Esophagus muscularis mucosa (tissue), 4 donors: ENCODE measurements at places on chromosomes 2 and 18. TPM values are rescaled to one million over a fixed set of nuclear protein-coding genes. Genes with fewer than 3 reads are reported as not detected.

Gene OTOF
- 0.42 TPM for total RNA-seq

Gene PKDCC
- total RNA-seq = 198 TPM

GRCh38 chr2:102449370-102449974 lies 23.6 kb upstream of the SLC9A4 start:
- peak; percentile 83 for DNase-seq

DNA sequence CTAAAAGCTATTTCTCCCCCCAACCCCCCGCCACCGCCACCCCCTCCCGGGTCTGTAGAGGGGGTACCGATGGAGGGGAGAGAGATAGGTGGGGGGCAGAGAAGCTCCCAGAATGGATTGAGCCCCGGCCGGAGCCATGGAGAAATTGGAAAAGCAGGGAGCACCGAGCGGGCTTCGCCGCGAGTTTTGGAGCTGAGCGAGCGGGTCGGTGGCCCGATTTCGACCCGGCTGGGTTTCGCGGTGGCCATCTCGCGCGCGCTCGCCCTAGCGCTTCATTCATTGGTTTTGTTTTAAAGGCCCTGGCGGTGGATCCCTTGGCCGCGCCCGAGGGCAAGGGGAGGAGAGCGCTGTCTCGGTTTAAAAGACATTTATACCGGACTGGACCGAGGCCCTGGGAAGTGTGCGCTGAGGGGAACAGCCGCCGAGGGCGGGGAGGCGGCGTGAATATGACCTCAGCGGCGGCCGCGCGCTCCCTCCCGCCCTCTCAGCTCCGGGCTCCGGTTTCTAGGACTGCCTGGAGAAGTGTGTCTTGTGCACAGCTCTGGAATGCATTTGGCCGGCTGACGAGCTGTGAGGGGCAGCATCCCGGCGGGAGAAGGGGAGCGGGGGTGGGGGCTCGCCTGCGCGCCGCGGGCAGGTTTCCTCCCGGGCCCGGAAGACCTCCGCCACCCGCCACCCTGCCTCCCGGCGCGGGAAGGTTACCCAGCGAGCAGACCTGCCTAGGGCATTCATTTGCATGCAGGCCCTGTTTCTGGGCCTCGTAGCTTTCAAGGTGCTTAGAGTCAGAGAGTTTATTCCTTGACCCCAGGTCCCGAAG lies 1.7 kb upstream of the SMAD7 start:
- DNase-seq = no peak

Gene ZC3H6
- 20.2 TPM for total RNA-seq

GRCh38 chr18:61379827-61380226 lies 46.6 kb downstream of the CDH20 start:
- DNase-seq = no peak

DNA sequence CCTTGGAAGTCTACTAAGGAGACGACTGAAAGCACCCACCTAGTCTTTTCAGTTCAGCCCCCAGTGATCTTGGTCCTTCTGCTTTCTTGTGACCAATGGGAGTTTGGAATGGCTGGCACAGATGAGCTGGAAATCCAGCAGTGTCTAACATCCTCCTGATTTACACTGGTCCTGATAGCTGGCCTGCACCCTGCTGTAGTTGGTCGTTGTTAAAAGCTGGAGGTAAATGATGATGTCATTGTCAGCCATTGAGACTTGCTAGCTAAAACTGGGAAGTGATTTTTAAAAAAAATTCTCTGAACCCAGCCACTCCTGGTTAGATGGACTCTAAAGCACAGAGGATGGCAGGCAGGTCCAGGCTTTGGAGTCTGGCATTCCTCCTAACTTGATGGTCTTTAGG lies 19.3 kb downstream of the CCT7 start:
- DNase-seq = no peak

- DNase-seq = no peak
These were observed 50.8 kb upstream of the TMEM87B start for GRCh38 chr2:112004253-112004645.

DNA sequence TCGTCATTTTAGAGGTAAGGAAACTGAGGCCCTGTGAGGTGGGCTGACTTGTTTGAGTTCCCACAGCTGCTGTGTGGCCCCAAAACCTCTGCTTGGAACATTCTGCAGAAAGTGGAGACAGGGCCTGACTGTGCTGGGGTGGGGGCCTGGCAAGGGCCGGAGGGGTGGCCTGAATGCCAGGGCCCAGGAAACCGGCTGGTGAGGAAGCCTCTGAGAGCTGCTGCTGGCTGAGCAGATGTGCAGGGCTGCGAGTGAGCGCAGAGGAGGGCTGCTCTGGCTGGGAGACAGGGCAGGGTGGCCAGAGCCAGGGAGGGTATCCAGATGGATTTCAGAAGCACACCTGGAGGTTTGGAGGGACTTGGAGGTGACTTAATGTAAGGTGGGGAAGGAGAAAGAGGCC lies 29.9 kb upstream of the INHBB start:
- no peak for DNase-seq

Gene RFX8
- 0.91 TPM for total RNA-seq

Gene RMDN2
- 14.6 TPM for total RNA-seq

DNA sequence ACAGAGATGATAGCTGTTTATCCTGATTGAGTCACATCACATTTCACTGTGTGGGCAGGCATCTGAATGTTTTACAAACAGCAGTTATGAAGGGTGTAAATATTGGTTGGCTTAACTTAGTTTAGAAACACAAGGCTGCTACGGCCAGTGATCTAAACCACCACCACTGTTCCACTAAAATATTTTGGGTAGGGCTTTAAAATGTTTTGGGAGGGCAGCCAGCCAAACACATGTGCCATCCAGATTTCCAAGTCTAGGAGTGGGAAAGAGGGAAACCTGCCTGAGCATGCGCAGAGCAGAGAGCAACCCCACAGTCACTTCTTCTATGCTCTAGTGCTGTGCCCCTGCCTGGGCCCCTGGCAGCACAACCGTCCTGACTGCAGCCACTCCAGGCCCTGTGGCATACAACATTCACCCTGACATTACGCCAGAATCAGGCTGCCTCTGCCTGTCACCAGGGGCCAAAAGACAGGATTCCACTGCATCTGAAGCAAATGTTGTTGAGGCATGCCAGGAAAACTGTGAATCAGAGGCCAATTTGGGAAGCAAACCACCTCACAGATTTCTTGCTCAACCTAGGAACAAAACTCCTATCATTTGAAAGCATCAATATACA lies 74.8 kb upstream of the COL5A2 start:
- no peak for DNase-seq

GRCh38 chr2:108623616-108624015 lies 89.3 kb downstream of the LIMS1 start:
- no peak for DNase-seq

DNA sequence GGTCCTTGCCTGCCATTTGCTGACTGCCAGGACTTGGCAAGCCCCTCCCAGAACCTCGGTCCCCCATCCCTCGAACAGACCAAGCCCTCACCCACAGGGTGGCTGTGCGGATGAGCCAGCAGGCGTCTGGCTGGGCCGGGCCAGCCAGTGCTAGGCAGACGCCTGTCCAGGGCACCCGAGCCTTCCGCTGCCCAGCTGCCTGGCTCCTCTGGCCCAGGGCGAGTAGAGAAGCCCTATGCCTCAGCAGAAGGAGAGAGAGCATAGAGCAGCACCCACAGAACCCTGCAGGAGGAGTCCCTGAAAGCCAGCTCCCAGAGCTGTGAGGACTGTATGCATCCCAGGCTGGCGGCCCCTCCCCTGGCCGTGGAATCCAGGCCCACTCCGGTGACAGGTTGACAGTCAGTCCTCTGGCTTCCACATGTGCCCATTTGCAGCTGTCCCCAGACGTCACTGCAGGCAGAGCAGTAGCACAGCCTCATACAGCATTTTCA lies 62.1 kb upstream of the GLI2 start:
- DNase-seq = no peak

- DNase-seq = no peak
These were observed 115.1 kb downstream of the EML6 start for GRCh38 chr2:54838585-54839035.

Gene TNS1
- total RNA-seq = 1,330 TPM

GRCh38 chr2:88067189-88067588 lies 436 bp upstream of the SMYD1 start:
- peak; percentile 66 for DNase-seq

Gene TMEM18
- total RNA-seq = 9.0 TPM

DNA sequence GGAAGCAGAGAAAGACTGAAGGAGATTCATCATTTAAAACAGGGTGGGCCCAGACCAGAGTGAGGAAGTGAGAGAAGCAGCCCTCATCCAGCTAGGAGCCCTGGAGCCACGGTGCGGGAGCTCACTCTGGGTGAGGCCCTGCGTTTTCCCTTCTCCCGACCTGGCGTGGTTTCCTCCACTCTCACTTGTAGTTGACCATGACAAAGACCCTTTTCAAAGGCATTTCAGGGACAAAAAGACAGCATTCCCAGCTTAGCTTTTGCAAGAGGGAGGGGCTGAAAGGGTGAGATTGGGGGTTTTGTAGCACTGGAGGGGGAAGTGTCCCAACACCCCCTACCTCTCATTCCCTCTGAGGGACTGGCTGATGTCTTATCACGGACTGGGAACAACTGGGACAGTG lies 56.6 kb downstream of the TRPM8 start:
- no peak for DNase-seq

GRCh38 chr2:138084206-138084605 lies 119.9 kb downstream of the HNMT start:
- DNase-seq = no peak

- DNase-seq = no peak
These were observed 138.3 kb upstream of the STON1 start for GRCh38 chr2:48391616-48392015.

DNA sequence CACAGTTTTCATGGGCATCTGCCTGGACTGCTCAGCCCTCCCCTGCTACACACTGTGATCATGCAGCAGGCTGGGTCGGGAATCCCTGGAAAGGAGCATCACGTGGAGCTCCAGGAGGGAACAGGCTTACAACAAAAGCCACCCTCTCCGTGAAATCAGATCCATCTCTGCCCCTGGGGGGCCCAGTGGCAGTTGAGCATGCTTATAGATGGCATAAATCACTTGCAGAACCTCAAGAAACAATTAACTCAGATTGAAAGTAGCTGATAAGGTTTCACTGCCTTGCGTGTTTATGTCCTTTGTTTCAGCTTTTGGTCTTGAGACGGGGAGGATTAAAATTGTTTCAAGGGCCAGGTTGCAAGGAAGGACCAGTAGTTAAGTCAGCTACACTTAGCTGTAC lies 354.8 kb upstream of the MEIS1 start:
- DNase-seq = no peak

GRCh38 chr2:37786191-37786698 lies 114.8 kb upstream of the CDC42EP3 start:
- DNase-seq = peak; percentile 80

DNA sequence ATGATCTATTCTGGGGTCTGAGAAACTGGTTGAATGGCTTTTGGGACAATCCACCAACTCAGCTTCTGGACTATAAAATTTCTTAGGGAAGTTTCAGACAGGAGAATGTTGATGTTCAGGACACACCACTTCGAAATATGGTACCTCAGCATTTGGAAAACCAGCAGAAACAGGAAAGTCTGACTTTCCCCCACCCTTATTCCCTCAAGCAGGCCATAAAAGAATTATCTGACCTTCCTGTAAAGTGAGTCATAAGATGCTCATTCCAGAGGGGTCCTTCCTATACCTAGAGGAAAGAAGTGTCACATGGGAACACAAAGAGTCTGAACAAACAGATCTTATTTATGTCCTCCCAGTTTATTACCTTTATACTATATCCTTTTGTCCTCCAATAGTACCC lies 415.0 kb downstream of the CPS1 start:
- DNase-seq = no peak

- DNase-seq = no peak
These were observed 87.5 kb downstream of the TCF4 start for GRCh38 chr18:55500316-55501086.

DNA sequence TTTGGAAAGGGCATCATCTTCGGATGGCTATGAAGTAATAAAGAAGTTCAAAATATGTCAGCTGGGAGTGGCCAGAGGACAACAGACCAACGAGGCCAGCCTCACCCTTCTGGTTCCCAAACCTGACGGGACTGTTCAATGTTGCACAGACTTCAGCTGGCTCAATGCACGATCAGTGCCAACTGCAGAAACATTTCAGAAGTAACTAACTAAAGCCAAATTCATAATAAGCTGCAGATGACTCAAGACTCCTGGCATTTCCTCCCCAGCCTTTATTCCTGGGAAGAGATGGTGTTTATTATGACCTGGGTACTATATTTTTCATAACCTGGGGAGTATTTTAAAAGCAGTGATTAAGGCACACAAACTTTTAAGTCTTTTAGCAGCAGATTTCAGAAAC lies 3.8 kb upstream of the ATP6V1C2 start:
- no peak for DNase-seq

Gene ACVR1C
- total RNA-seq = not detected

- no peak for DNase-seq
These were observed 28.7 kb upstream of the CABLES1 start for GRCh38 chr18:23106575-23106974.

- no peak for DNase-seq
These were observed 98.7 kb downstream of the GRB14 start for GRCh38 chr2:164522561-164522981.

Gene GAL3ST2
- total RNA-seq = not detected

GRCh38 chr2:142222715-142223114 lies 91.9 kb upstream of the LRP1B start:
- DNase-seq = no peak

DNA sequence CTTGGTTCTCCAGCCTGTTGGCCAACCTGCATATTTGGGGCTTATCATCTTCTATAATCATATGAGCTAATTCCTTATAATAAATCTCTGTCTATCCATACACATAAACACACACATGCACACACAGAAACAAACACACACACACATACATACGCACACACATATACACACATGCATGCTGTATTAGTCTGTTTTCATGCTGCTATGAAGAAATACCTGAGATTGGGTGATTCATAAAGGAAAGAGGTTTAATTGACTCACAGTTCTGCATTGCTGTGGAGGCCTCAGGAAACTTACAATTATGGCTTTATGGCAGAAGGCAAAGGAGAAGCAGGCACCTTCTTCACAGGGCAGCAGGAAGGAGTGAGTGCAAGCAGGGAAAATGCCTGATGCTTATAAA lies 707.4 kb upstream of the CDH2 start:
- DNase-seq = no peak

DNA sequence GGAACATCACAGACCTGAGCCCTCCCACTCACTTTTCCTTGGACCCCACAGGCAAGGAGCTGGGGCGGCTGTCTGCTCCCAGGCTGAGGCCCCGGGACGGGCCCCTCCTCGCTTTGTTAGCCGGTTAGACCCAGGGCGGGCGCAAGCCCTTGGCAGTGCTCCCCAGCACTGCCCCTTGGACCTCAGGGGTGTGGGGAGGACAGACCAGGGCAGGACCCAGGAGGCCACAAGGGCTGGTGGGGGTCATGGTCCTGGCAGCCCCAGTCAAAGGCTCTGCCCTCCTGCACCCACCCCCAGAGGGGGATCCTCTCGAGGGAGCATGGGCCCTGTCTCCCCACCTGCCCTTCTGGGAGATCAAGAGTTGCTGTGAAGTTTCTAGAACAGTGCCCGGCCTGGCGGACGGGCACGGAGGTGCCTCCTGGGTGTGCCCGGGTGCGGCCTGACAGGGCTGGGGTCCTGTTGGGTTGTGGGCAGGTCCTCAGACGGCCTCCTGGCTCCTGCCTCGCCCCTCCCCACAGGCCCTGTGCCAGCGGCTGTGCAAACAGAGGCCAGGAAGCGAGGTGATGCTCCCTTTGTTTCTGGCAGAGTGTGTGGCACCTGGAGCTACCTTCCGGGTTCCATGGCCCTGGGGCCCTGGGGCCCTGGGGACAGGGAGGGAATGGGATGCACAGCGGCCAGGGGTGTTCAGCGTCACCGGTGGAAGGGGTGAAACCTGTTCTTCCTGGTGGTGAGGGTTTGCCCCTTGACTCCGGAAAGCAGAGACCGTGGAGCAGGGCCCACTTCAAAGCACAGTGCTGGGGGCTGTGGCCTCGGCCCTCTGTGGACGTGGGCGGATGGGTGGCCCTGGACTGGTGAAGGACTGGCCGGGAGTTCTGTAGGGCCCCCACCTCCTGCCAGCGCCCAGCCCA lies 2.9 kb upstream of the GAL3ST2 start:
- DNase-seq = no peak
